Stimulated activated CD4-positive, alpha-beta T cell treated with anti-CD3 and anti-CD28 coated beads, TNF-alpha, amount 100 ng/mL, for 48 hours (primary cell): ENCODE measurements at places on chromosomes 2 and 18.

DNA sequence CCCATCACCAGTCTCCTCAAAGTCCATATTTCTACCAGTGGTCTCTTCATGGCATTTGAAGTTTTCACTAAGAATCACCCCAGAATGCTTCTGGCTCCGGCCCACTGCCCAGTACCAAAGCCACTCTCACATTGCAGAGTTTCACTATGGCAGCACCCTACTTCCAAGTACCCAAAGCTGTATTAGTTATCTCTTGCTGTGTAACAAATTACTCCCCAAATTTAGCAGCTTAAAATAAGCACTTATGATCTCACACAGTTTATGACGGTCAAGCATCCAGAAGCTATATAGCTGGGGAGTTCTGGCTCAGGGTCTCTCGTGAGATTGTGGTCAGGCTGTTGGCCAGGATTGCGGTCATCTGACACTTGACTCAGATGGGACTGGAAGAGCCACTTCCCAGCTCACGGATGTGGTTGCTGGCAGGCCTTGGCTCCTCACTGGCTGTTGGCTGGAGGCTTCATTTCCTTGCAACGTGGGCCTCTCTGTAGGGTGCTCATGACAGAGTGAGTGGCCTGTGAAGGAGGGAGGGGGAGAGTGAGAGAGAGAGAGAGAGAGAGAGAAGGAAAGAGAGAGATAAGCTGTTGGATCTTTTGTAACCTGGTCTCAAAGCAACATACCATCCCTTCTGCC is 189.5 kb downstream of the CTIF start:
- DNase-seq: no peak

GRCh38 chr2:71834796-71835195 is 312.9 kb downstream of the CYP26B1 start:
- DNase-seq: no peak

DNA sequence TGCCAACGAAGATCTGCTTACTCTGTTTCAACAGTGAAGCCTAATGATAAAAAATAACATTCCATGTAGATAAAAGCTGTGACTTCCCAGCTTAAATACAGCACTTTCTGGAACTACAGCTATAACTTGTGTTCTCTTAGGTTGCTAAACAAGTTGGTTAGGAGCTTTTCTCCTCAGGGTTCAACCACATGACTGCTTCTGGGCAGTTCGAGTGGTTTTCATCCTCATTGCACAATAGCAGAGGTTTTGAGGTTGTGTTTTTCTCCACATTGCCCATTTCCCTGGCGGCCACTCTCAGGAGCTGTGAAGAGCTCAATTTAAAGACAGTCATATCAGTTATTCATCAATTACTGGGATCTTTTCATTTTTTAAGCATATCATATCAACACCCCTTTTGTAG is 102.2 kb upstream of the CYP1B1 start:
- no peak for DNase-seq

DNA sequence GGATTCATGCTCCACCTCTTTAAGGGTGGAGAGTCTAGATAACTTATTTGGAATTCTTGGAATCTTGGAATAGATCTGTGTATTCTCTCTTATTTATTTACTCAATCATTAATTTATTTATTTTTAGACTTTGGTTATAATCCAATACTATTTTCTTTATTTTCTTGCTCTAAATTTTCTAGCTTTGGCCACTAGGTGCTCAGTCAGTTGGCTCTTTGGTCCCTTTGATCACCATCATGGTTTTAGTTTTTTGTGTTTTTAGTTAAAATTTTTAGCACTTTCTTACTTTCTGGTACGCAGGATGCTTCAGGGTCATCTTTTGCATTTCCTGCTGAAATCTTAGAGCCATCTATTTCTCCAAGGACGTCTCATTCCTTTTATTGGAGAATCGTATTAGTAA is 5.2 kb upstream of the PLEK start:
- no peak for DNase-seq

GRCh38 chr18:48885266-48885923 is 65.4 kb downstream of the SMAD7 start:
- no peak for DNase-seq

DNA sequence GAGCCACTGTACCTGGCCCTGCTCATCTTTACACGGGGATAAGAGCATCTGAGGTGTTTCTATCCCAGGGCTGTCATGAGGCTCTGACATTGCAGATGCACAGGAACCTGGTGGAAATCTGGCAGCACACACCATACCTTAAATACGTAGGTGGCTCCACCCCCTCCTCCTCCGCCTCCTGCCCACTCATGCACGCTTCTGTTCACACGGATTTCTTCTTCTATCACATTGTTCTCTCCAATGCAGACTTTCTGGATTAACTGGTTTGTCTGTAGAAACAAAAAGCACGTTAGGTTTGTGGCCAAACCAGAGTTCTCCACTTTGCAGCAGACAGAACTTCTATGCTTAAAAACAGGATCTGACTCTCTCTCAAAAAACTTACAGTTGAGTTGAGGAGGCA is 118.2 kb downstream of the CLIP4 start:
- no peak for DNase-seq

GRCh38 chr2:173452416-173452815 is 97.7 kb downstream of the CDCA7 start:
- DNase-seq: no peak

DNA sequence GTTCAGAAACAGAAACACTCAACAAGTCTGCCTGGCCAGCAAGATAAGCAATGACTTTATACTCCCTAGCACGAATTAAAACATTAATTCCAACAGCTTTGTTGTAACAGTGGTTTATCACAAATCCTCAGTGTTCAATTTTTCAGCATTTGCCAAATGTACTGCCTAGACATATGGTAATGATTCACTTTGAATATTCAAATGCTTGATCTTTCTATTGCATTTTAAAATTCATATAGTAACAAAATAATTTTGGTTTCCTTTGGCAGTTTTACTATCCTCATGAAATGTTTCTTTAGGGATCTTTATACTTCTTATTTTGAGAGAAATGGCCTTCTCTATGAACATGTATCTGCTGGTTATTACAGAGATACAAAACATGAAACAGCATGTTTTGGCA is 851.8 kb upstream of the NXPH2 start:
- DNase-seq: no peak

GRCh38 chr2:71683070-71683469 is 229.7 kb downstream of the DYSF start:
- DNase-seq: no peak

DNA sequence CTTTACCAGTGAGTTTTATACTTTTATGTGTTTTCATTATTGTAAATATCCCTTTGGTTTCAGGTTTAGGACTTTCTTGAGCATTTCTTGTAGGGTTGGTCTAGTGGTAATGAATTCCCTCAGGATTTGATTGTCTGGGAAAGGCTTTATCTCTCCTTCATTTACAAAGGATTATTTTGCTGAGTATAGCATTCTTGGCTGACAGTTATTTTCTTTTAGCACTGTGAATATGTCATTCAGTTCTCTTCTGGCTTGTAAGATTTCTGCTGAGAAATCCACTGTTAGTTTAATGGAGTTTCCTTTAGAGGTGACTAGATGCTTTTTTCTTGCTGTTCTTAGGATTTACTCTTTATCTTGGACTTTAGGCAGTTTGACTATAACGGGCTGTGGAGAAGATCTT is 373.9 kb downstream of the TSN start:
- DNase-seq: no peak

DNA sequence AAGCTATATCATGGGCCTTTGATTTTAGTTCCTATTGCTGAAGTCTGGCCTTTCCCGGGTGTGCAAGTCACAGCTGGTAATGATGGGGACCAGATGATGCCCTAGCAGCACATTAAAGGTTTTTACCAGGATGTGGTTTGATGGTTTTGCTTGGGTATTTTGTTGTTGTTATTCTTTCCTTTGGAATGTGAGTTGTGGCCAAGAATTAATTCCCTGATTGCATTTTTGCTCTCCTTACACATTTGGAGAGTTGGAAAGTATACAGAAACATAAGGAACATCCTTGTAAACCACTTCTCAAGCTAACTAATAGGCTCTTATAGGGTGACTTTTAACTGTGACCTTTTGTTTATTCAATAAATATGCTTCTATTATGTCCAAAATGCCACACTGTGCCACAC is 154.1 kb upstream of the MMADHC start:
- DNase-seq: no peak

GRCh38 chr2:24586955-24587354 is 95.9 kb downstream of the NCOA1 start:
- DNase-seq: no peak

GRCh38 chr2:199999166-199999565 is 43.8 kb downstream of the MAIP1 start:
- no peak for DNase-seq

- DNase-seq: no peak
These were observed 85.7 kb upstream of the ODC1 start for GRCh38 chr2:10533811-10534321.

GRCh38 chr2:215839816-215840215 is 173.5 kb downstream of the MREG start:
- no peak for DNase-seq

DNA sequence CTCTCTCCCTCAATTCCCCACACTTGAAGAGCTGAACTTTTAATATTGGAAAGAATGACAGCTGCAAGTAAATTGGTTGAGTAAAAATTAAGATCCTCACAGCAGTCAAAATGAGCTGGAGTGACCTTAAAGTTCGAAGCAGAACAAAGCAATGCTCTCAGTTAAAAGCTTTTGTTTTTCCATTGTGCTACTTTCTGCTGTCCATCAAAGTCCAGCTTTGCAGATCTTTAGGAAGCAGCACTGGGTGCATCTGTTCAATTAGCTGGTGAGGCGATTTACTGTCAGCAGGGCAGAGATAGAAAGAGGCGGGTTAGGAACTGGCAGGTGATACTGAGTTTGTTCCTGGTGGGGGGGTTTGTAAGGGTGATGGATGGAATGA is 834.8 kb downstream of the CPS1 start:
- DNase-seq: no peak
